Stimulated activated CD4-positive, alpha-beta T cell treated with anti-CD3 and anti-CD28 coated beads, Interleukin-1b, Interleukin-23, amount 100 ng/mL, for 1 hour (primary cell): ENCODE measurements at places on chromosomes 5 and 9.

DNA sequence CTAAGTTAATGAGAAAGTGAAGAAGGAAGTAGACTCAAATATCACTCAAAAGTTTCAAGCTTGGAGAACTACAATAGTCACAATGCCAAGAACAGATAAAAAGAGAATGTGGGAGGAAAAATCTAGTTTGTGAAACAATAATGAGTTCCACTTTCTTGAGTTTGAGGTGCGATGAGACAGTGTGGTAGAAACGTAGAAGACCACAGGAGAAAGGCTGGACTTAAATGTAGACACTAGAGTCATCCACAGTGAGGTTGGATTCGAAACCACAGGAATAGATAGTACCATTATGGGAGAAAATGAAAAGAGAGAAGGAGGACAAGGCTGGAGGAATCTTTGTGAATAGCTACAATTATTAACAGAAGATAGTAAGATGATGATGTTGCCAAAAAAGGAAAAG lies 141.1 kb upstream of the LRRTM2 start:
- DNase-seq = no peak

DNA sequence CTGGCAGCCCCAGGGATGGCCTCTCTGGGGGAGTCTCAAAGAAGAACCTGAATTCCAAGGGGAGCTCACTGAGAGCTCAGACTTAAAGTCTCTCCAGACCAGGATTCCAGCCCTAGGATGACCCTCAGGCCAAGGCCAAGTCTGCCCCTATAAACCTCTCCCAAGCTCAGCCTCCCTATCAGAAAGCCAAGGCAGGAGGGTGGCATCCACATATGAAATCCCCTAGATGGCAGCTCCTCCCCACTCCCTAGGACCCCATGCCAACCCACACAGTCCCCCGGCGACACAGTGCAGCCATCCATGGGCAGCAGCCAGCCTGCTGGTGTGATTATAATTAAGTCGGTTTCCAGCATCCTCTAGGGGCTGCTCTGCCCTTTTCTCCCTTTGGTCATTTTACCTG lies 269.9 kb downstream of the CDK5RAP2 start:
- DNase-seq = no peak

DNA sequence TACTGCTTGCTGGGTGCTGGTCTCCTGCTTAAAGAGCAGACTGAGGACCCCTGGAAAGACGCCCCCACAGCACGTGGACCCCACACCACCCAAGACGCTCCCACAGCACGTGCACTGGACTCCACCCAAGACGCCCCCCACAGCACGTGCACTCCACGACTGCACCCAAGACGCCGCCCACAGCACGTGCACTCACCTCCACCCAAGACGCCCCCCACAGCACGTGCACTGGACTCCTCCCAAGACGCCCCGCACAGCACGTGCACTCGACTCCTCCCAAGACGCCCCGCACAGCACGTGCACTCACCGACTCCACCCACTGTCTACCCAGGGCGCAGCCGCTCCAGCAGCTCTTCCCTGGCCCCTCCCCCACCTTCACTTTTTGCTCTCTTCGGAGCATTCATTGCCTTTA lies 50.5 kb downstream of the EHMT1 start:
- DNase-seq = no peak

- DNase-seq = peak; percentile 49
Observed at GRCh38 chr5:139392678-139393496, 2.0 kb downstream of the PROB1 start.

DNA sequence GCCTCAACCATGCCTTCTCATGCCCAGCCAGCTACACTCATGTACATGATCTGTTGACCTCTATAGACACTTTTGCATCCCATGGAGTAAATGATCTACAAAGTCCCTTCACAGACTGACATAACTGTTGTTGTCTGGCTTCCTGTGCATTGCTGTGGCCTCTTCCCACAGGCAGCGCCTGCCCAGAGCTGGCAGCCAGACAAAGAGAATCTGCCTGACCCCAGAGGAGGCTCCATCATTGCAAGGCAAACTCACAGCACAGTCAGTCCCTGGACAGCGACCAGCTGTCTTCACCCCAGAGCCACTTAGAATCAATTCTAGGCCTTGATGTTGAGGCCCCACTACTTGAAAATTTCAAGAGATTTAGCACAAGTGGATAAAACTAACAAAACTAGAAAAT lies 65.5 kb downstream of the INSYN2B start:
- DNase-seq = no peak

- DNase-seq = no peak
Observed at GRCh38 chr5:148511810-148512347, 128.1 kb downstream of the FBXO38 start.

- no peak for DNase-seq
Observed at GRCh38 chr5:4097199-4097598, 501.6 kb downstream of the IRX1 start.

DNA sequence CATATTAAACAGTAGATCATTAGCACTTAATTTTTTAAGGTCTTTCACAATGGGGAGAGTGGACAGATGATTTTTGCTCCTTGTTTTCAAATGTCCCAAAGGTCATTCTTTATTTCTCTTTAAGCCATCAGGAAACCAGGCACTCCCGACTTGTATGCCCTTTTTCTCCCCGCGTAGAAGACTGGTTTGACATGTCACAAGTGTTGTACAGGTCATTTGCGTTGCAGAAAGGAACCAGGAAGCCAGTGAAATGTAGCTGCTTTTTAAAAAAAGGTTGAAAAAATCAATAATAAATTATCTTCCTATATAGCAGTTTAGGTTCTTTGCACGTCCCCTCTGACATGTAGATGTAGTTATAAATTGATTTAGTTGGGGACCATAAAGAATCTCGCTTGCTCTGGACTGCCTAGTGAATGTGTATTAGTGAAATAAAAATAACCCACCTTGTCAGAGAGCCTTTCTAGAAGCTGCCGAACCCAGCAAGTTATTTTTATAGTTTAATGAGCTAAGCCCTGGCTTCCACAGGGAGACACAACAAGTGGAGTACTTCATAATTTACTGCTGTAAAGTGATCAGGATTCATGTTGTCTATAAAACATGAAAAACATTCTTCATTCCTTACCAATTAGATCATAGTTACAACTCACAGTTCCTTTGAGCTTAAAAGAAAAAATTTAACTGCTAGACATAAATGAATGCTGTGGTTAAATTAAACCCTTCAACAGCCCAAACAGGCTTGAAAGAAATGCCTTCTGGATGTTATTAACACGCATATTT lies 404.6 kb downstream of the CSNK1G3 start:
- no peak for DNase-seq

DNA sequence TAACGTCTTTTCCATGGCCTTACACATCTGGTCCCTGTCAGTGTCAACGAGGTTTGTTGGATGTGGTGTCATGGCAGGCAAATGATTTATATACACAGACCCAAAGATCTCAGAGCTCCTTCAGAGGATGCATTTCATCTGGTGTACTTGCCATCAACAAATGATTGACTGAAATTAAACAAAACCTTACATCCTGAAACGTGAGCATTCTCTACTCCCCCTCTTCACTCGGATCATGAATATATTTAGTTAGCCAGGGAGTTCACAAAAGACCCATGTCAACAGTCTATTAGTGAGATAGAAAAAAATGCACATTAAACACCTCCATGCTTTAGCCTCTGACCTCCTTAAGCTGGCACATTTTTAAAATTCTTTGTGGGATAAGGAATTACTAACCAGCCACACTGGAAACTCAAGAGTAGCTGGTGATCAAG lies 215.6 kb downstream of the EFNA5 start:
- no peak for DNase-seq

GRCh38 chr5:145776886-145777285 lies 58.3 kb downstream of the PRELID2 start:
- DNase-seq = no peak

DNA sequence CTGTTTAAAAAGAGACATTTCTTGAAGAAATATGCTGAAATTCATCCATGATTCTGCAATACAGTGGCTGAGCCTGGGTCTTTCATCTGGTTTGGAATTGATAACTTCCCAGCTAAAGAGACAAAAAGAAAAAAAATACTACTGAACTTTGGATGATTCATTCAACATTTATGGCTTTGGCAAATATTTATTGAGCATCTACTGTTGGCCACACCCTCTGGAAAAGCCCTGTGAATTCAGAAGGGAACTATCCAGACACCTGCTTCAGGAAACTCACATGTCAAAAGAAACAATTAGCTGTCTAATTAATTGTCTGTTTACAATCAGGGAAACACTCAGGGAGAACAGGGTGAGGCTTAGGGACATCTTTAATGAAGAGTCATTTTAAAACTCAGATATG lies 17.8 kb upstream of the ZNF622 start:
- no peak for DNase-seq

DNA sequence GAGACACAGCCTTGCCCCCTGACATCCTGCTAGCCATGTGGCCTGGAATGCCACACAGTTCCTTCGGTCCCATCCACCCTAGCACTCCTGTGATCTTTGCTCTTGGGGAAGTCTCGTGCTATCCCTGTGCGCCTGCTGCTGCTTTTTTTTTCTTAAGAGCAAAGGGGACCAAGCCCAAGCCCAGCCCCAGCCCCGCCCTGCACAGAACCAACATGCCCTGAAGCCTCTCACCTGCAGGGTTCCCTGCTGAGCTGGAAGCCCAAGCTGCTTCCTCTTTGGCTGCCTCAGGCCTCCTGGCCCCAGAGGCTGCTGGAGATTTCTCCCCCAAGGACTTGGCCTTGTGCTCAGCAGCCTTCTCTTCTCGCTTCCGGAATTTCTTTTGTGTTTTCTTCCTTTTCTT lies 1.8 kb downstream of the SURF6 start:
- no peak for DNase-seq

- no peak for DNase-seq
Observed at GRCh38 chr9:113471566-113471965, 8.0 kb downstream of the RGS3 start.

DNA sequence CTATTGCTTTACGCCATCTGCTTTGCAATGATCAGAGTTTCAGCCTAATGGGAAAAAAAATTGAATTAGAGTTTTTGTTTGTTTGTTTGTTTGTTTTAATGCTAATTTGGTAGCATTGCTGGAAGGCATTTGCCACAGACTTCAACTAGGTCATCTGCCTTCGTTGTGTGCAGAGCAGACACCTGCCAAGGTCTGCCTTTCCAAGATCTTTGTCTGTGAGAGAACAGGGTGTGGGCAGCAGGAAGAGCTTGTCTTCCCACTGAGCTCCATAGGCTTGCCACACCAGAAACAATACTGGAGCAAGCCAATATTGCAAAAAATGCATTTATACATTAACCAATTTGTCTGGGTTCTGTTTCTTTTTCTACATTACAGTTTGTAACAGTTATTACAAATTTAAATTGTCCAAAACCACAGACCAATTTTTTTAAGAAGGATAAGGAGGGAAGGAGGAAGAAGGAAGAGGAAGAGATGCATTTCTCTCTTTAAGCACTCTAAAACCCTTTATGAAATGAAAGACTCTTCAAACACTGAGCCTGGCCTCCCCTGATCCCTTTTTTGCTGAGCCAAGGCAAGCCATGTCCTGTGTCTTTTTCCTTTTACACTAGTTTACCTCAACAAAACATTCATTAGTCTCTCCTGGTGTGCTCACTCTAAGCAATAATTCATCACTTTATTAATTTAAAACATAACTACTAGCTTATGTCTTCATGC lies 210.5 kb downstream of the SNX18 start:
- no peak for DNase-seq

DNA sequence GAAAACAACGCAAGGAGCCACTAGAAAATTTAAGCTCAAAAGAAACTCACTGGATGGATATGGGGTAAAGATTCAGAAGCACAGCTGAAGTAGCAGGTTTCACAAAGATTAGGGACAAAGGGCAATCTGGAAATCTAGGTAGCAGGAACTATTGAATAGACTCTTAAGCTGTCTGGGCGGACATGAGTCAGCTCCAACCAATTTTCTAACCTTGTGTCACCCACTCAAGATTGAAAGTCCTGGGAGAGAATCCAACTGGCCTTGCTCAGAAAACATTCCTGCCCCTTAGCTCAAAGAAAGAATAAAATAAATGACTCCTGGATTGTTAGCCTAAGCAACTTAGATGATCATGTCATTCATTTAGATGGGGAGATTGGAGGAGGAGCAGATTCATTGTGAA lies 69.2 kb downstream of the STK32A start:
- DNase-seq = no peak

DNA sequence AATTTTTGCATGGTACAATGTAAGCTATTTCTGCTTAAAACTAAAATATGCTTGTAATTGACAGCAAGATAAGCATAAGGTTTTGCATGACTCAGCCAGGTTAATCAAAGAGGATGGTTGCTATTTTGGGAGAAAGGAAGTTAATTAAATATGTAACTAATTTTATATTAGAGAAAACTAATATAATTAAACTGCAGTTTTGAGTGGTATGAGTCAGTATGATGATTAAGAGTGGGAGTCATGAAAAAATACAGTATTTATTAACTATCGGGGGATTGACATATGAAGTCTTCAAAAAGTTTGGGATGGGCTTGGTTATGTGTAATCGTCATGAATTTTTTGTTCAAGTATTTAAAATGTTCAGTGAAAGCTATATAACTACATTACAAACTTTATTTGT lies 54.0 kb upstream of the CDK20 start:
- DNase-seq = no peak

- DNase-seq = no peak
Observed at GRCh38 chr9:33750839-33751339, 44.5 kb upstream of the PRSS3 start.

- no peak for DNase-seq
Observed at GRCh38 chr5:127296321-127296720, 5.7 kb downstream of the MEGF10 start.

- DNase-seq = no peak
Observed at GRCh38 chr5:153223376-153223775, 267.1 kb upstream of the GRIA1 start.

DNA sequence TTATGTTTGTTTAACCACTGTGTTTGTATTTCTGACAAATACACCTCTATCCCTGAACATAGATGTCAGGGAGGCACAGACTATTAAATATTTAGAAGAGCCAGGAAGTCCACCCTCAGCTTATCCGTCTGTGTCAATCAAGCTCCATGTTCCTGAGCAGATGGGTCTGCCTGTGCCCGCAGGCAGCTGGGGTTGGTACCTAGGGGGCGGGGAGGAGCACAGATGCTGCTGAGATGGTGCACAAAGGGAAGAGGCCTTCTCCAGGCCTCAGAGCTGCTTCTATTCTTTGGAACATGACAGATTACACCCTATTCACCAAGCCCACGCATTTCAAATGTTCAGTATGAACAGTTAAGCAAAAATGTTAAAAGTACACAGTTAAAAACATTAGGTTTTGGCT lies 142.1 kb downstream of the EPB41L4A start:
- DNase-seq = no peak

GRCh38 chr9:70566066-70566465 lies 151.6 kb upstream of the KLF9 start:
- no peak for DNase-seq

- DNase-seq = no peak
Observed at GRCh38 chr5:127439644-127440043, 77.8 kb upstream of the PRRC1 start.
